NCI-H526 (cell line): ENCODE measurements at places on chromosomes 1 and 21.

DNA sequence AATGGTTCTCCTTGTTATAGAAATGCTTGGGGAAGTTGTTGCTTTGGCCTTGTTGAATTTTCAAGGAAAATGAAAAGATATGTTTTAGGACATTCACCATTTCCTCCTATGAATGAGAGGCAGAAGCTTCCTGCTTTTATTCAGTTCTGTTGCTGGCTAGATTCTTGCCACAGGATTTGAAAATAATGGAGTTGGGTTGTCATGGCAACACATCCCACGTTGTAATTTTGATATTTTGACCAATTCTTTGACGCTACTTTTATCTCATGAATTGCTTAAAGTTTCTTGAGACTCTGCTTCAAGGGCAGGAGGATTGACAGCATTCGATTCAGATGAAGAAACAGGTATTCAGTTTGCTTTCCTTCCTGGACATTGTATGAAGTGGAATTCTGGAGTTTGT lies 331.5 kb downstream of the PRDM2 start:
- DNase-seq, result no peak

DNA sequence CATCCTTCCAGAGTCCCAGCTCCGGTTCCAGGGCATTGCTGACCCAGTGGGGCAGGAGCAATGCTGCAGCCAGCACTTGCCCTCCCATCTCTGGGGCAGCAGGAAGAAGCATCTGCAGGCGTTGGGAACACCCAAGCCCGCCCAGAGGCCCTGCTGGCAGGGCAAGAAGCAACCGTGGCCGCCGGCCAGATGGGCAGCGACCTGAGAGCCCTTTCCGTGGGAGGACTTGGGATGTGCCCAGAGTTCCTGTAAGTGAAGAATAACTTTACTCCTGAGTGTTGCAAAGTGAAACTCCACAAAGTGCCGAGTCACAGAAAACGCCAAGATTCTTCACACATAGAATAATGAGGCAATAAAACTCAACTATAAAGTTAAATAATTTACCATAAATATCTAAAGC lies 46.0 kb downstream of the GRIK3 start:
- no peak for DNase-seq

- no peak for DNase-seq
Measured at GRCh38 chr1:10676963-10677362, 119.5 kb downstream of the CASZ1 start.

DNA sequence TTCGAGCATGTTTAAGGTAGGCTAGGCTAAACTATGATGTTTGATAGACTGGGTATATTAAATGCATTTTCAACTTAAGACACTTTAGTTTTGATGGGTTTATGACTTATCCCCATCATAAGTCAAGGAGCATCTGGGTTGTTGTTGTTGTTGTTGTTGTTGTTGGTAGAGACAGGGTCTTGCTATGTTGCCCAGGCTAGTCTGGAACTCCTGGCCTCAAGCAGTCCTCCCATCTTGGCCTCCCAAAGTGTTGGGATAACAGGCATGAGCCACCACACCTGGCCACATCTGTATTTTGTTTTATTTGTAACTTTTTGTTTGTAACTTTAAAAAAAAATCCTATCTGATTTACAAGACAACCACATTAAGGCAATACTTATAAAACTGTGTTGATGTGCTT lies 17.5 kb downstream of the DBT start:
- no peak for DNase-seq

DNA sequence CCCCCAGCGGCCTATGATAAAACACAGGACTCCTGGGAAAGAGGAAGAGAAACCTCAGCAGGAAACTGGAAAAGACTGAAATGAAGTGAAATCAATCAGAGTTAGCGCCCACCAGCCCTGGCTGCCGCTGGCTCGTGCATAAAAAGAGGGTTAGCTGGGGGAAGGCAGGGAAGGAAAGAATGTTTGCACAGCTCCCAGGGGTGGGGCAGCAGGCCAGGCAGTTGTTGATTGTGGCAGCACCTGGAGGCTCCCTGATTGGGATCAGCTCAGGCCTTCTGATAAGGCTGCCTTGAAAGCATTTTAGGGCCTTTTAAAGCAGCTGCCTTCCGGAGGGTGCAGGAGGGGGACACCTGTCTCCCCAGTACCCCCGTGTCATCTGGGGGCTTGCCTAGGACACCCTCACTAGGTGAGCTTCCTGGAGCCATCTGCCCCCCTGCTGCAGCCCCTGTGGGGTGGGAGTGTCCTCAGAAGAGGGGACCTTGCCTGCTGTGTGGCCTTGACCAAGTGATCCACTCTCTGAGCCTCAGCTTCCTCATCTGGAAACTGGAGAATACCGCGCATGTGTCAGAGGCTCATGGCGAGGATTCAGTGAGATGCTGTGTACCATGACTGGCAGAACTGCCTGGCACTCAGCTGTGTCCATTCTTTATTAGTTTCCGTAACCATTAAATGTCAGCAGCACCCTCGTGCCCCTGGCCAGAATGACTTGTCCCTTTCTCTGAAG lies 6.6 kb downstream of the EPHB2 start:
- peak; percentile 66 for DNase-seq

DNA sequence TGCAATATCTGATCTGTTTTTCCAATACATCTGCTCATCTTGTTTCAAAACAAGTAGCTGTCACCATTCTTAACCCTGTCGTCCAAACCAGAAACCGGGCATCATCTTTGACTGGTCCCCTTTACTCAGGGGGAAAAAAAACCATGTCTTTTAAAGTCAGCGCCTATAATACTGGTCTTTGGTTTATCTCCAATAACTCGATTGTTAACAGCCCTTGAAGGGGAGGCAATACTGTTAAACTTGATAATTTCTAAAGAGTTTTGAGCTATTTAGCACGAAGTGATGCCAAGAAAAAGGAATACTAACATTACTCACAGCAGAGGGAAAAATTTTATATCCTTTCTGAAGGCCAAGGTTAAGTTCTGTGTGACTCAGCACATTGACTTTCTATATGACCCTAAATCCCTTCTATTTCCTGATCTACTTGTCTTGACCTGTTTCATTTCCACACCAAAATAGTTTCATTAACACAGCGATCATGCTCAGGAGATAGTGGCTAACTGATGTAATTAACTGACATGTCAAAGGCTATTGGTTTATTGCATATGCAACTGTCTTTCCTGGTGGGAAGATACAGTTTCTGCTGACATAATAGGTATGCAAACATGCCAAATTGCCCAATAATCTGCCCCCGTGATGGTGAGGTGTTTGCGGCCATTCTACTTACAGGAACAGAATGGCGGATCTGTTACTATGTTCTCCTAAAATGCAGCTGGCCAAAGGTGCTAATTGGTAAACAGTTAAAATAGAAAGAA lies 59.1 kb downstream of the NFIA start:
- no peak for DNase-seq

DNA sequence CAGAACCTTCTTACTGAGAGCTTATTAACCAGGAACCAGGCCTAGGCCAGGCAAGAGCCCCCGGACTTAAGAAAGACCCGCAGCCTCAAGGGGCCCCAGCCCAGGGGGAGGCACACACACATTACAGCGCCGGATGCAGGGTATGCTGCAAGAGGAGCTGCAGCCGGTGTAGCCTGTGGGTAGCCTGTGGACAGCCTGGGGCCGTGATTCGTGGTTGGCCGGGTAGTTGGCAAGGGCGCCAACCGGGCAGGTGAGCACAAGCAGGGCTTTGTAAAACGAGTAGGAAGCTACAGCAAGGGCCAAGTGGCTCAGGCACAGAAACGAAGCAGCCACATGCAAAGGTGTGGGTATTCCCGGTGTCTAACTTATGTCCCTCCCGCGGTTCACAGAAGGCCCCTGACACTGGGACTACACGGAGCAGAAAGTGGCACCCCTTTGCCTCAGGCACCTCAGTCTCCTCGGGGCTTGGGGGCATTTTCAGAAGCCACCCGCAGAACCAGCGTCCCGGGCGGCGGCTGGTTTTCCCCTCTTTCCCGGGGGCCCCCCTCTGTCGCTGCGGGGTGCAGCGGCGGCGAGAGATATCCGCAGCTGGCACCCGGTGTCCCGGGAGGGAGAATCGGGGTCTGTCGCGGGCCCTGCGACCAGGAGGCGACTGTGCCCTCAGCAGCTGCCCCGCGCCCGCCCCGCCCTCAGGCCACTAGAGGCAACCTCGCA lies 40.8 kb downstream of the KIAA1614 start:
- peak; percentile 76 for DNase-seq

- DNase-seq, result no peak
Measured at GRCh38 chr1:160451119-160451858, 50.9 kb downstream of the VANGL2 start.

GRCh38 chr1:207424570-207425131 lies 29.5 kb upstream of the CR2 start:
- DNase-seq, result no peak

DNA sequence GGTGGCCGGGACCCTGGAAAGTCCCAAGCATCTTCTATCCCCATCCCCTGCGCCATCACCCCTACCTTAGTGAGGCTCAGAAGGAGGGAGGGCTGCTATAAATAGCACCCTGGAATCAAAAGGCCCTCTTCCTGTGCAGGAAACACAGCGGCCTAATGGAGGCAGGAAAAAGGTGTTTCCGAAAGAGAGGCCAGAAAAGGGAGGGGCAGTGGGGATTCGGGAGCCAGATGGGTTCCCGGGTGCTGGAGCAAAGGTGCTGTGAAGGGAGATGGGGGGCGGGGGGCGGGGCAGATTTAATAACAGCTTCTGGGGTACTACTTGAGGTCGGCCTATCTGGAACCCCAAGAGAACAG lies 16.6 kb downstream of the NAV1 start:
- DNase-seq, result no peak

GRCh38 chr21:45655124-45655523 lies 11.6 kb downstream of the PCBP3 start:
- DNase-seq, result no peak

- DNase-seq, result no peak
Measured at GRCh38 chr21:42735944-42736343, 82.5 kb downstream of the PDE9A start.

GRCh38 chr1:54867717-54868057 lies 19.3 kb downstream of the DHCR24 start:
- no peak for DNase-seq

- DNase-seq, result no peak
Measured at GRCh38 chr1:116564426-116564825, 6.4 kb downstream of the CD58 start.

DNA sequence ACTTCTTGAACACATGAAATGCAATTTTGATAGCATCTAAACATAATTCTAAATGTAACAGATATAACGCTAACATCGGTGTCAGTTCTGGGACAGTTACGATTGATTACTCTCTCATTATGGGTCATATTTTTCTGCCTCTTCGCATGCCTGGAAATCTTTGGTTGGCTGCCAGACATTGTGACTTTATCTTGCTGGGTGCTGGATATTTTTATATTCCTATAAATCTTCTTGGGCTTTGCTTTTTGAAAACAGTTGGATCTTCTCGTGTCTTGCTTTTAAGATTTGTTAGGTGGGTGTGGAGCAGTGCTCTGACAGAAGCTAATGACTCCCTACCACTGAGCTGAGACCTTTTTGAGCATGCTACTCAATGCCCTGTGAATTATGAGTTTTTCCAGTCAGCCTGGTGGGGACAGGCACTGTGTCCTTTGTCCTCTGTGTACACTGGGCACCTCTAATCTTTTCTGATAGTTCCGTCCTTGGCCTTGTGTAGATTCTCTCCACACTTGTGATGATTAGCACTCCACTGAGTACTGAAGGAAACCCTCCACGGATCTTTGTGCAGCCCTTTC lies 28.0 kb upstream of the EDARADD start:
- DNase-seq, result no peak

- DNase-seq, result no peak
Measured at GRCh38 chr1:13514821-13515220, 1.0 kb upstream of the LRRC38 start.

DNA sequence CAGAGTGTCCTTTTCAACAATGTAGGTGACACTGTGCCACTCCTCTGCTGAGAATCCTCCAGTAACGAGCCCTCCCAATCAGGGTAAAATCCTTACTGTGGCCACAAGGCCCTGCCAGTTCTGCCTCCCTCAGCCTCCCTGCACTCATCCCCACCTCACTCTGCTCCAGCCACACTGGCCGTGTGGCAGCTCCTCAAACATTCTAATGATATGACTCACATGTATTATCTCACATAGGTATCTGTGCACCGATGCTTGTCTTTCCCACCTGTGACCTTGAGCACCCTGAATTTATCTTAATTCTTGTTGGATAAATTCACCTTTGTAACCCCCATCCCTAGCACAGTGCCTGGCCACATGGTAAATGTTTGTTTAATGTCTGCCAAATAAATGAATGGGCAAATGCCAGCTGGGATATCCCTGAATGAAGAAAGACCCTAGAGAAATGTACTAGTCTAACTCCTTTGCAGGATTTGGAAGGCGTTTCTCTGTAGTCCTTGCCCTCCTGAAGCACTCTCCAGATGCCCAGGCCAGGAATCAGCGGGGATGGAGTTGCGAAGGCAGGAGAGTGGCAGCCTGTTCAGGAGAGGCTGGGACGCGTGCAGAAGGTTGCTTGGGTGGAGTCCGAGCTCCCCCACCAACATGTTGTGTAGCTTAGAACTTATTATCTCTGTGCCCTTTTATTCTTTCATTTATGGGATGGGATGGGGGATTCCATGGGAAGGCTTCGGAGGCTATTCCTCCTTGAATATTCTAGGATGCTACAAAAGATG lies 106.0 kb downstream of the TMEM53 start:
- no peak for DNase-seq
